ENCODE measurements at places on chromosomes 5 and 9.

- DNase-seq = no peak
These were observed 12.1 kb downstream of the MELK start for GRCh38 chr9:36584620-36585460.

DNA sequence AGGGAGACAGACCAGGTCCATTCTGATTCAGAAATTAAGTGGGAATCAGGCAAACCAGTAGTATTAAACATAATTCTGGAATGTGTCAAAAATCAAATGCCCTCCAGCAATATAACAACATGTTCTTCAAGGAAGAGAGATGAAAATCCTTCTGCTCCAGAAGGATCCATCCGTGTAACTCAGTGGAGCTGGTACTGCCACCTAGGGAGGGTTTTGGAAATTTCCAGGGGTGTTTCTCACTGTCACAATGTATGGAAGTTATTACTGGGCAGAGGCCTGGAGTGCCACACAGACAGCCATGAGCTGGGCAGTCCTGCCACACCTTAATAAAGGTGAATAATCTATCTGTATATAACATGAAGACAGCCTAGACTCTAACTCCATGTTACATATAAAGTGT is 87.5 kb downstream of the TTLL11 start:
- DNase-seq = no peak

DNA sequence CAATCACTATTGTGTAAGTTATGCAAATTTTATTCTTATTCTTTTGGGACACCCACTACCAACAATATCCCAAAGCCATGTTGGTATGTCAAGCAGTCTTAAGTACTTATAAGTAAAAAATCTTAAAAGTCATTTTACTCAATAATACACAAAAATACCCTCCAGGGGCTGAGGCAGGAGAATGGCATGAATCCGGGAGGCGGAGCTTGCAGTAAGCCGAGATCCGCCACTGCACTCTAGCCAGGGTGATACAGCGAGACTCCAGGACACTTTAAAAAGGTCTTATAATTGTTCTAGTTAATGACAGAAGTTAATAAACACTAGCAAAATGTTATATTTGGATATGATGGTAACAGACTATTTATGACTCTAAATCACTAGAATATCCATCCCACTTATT is 16.8 kb downstream of the CLINT1 start:
- no peak for DNase-seq

DNA sequence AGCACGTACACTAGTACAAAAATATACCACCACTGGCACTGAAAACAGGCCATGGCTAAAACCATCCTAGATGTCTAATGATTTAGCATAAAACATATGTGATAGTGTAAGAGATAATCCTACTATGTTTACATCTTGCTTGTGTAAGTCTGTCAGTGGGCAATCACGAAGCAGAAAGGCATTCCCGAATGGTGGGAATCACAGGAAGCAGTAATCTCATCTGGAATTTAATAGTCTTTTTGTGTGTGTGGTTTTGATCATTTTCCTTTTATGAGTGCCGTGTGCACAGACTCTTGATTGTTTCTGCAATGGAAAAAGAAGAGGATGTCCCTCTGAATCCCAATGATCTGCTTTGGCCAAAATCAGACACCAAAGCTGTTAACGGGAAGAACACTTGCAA is 200.5 kb downstream of the EBF1 start:
- DNase-seq = no peak

GRCh38 chr5:44652674-44653073 is 156.1 kb upstream of the MRPS30 start:
- no peak for DNase-seq

GRCh38 chr9:89888233-89888632 is 283.4 kb downstream of the GADD45G start:
- DNase-seq = no peak

DNA sequence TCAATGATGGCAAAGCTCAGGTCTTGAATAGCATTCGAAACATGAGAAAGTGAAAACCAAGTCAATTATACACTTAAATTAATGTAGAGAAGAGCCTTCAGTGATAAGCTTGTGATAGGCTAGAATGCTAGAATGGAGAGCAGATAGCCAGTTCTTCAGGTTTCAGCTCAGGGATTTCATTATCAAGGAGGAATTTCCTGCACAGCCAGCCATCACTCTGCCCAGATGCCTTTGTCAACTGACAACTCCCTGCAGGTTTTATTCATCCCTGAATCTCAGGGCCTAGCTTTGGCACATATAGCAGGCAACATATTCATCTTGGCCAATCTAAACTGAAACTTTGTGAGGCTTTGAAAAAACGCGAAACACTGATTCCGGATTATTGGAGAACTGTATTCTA is 199.3 kb upstream of the CDH6 start:
- DNase-seq = no peak

DNA sequence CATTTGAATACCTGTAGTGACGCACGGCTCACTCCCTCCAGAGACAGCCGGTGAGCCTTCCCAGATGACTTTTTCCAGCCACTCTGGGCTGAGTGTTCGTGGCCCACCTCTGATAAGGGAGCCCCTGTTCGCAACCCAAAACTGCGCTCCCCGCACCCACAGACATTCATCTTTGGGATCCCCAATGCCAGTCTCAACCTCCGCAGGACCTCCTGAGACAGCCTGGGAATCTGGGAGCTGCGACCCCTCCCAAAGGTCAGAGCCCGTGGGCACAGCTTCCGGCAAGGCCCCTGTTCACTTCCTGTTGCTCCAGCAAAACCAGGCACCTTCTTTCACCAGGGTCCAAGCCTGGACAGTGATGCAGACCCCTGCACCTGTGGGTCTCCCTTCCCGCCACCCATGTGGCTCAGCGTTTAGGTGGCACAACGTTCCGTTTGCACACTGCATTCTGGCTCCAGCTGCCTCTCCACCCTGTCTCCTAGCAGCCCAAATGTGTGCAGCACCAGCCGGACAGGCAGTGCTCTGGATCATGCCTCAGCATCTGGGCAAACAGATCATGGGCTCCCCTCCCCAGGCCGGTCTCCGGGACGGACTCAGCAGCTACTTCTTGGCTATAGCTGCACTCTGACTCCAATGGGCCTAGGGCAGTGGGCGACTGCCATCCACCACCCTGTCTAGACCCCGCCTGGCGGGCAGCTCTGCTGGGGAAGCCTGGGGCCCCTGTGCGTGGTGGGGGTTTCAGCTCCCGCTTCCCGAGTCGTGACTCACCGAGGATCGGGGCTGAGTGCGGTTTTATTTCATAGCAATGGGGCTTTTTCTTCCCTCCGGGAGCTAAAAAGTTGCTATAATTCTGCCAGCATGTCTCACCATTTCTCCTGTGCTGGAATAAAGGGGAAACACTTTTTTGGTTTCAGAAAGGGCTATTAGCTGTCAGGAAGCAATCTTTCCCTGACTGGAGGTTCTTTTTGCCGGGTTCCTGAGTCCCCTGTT is 156.0 kb downstream of the OLFM1 start:
- no peak for DNase-seq

- no peak for DNase-seq
These were observed 85.5 kb upstream of the PITX1 start for GRCh38 chr5:135119481-135119880.

DNA sequence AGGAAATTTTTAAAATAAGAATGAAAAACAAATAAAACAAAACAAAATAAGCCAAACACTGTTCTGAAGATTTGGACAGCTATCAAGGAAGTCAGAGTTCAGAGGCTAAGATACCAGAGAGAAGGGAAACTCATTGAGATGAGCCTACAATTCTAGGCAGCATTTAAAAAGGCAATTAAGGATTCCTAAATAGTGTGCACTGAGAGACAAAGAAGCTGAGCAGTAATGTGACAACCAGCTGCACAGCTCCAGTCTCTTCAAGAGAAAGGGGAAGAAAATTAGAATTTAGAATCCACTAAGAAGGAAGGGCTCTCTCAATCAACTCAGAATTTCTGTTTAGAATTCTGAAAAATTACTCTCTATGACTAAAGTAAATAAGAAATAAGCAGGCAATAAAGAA is 246.7 kb upstream of the COX7C start:
- no peak for DNase-seq

DNA sequence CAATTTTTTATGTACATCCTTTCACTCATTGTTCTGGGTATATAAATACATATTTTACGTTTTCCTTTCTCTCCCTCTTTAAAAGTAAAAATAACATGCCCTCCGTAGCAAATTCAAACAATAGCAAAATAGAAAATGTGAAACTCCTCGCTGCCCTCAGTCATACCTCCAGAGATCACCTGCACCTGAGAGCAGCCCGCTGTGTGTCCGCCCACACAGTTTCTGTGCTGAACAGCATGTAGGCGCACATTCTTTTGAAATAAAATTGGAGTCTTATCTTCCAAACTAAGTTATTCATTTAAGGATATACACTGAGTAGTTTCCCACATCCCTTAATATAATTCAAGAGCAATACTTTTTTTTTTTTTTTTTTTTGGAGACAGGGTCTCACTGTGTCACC is 255.7 kb downstream of the AOPEP start:
- DNase-seq = no peak

- DNase-seq = no peak
These were observed 536.5 kb upstream of the BRINP1 start for GRCh38 chr9:119905724-119906123.

DNA sequence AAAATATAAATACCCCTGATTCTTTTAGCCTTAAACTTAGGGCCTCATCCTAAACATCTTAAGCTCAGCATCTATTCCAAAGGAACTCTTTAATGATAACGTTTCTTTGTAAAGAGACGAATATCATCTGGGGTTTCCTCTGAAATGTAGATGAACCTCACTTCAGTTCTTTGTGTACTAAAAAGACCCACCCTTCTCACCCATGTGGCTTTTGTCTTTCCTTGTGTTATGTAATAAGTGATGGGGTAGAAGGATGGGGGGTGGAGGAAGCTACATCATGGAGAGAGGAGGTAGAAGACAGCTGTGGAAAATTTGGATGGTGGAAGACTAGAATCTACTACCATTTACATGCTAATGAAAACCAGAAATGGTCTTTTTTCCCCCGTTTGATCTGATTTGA is 111.0 kb downstream of the NDUFS4 start:
- no peak for DNase-seq

DNA sequence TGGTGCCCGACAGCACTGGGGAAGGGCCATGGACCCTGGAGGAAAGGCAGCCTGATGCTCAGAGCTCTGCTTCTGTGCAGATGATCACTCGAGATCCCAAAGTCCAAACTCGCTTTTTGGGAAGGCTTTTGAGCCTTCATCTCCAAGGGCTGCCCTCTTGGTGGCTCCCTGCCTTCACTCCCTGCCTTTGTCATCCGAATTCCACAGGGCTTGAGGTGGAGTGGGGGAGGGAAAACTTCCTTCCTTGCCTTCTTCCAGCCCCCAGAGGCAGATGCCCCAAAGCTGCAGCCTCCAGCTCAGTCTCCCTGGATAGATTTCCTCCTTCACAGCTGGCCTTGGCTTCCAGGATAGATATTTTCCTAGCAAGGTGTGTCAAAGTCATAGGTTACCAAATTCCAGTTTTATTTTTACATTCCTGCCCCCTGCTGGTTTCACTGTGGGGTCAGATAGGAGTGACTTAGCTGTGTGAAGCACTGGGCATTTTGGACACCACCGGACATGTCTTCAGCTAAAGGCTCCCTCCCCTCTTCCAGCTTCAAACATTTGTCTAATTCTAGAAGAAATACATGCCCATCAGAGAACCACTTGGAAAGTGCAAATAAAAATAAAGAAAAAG is 268.2 kb downstream of the HSPA4 start:
- no peak for DNase-seq

- DNase-seq = peak; percentile 11
These were observed 3.8 kb downstream of the ADAMTS13 start for GRCh38 chr9:133426011-133426410.

- no peak for DNase-seq
These were observed 13.3 kb downstream of the SURF6 start for GRCh38 chr9:133322701-133323100.

DNA sequence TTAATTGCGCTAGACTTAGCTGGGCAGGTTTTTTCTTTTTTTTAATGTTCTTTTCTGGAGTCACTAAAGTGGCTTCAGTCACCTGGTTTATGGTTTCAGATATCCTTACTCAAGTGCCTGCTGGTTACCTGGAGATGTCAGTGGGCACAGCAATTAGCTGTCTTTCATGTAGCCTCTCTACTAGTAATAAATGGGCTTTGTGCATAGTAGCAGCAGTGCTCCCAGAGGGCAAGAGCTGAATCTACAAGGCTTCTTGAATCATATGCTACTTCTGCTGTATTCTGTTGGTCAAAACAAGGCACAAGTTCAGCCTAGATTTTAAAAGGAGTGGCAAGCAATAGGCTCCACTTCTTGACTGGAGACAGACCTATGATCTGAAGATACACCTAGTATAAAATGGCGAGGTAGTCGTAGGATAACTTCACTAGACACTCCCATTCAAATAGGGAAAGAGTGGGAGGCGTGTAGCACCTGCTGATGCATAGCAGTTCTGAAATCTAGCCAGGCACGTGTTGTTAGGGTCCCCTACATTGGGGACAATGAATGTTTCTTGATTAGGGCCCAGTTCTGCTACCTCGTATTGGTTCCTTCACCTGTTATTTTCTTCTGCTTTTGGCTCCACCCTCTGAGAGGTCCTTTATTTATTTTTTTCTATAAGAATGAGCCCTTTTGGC is 7.0 kb downstream of the SCAMP1 start:
- DNase-seq = no peak

DNA sequence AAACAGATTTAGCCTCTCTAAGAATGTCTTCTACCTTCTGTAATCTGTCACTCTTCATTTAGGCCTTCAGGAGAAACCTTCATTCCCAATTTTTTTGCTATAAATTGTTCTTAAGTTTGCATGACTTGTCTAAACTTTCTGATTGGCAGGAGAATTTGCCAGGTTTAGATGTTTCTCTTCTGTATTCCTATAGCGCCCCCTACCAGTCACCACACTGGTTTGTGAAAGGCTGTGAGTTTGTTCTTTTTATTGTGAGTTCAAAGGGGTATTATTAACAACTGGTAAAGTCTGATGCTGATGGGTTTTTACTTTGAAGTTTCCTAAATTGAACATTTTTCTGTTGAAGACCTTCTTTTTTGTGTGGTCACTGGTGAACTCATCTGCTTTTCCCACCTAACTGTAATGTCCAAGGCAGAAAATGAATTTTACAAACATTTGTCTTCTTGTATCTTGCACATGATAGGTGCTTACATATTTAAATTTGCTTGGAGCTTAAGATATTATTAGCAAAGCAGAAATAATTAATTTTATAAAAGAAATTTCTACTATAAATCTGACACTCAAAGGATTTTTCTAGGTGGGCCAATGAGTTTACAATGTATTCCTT is 18.4 kb upstream of the F2RL2 start:
- DNase-seq = peak; percentile 23

DNA sequence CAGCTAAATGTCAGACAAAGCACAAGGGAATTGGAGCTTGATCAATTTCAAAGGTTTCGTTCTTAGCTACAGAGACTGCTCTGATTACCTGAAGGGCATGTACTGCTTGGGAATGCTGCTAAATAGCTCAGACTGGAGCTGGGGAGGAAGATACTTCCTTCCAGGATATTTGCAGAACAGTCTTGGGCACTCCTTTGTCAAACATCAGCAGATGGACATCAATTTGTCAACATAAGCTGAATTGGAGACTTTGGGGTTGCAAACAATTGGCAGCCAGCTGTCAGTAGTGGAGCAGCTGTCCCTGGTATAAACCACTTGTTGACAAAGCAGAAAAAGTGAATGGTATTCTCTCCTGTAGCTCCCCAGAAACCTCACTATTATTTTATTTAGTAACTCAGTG is 182.0 kb downstream of the CCDC192 start:
- DNase-seq = no peak

GRCh38 chr9:12056874-12057273 is 636.3 kb upstream of the TYRP1 start:
- no peak for DNase-seq
